Gastroesophageal sphincter (tissue), 4 donors: ENCODE measurements at places on chromosomes 3 and 15. TPM values are rescaled to one million over a fixed set of nuclear protein-coding genes. Genes with fewer than 3 reads are reported as not detected.

GRCh38 chr3:48180021-48180420, 8.2 kb downstream of the CDC25A start:
- no peak for ATAC-seq

DNA sequence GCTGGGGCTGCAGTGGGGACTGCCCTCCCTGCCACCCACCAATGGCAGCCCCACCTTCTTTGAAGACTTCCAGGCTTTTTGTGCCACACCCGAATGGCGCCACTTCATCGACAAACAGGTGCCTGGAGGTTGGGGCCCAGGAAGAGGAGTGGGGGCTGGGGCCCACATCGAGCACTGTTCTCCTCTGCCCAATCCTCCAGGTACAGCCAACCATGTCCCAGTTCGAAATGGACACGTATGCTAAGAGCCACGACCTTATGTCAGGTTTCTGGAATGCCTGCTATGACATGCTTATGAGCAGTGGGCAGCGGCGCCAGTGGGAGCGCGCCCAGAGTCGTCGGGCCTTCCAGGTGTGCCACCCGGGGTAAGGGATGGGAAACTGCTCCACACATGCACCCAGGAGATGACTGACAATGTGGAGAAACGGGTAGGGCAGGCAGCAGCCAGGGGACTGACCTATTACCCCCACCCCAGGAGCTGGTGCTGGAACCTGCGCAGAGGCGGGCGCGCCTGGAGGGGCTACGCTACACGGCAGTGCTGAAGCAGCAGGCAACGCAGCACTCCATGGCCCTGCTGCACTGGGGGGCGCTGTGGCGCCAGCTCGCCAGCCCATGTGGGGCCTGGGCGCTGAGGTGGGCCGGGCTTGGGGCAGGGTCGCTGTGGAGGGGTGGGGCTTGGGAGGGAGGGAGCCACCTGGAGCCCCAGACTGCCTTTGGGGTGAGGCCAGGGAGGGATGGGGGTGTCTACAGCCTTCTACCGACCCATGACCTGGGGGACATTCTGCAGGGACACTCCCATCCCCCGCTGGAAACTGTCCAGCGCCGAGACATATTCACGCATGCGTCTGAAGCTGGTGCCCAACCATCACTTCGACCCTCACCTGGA, 22.9 kb downstream of the NBEAL2 start:
- no peak for ATAC-seq

DNA sequence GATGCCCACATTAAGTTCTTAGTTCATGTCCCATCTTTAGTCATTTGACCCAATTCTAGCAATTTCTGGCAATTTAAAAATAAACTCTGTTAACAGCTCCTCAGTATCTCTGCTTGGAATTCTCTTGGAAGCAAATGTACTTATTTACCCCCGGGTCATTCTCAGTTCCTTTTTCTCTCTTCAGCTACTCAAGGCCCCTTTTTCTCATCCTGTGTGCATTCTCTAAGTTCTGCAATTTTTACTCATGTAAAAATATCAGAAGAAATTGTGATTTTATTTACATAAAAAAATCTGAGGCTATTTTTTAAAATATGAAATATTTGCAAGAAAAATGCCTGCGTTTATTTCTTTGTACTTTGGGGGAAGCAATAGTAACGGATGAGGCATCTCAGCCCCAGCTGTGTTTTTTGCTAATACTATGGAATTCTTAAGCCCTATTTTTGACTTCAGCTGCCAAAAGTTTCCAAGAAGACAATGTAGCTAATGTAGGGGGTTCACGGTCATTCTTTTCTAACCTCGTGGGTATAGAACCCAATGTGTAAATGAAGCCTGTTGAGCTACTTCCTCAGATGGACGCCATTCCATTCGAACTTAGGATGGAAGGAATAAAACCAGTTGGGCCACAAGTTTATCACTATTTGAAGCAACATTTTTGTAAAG, 20.0 kb downstream of the CERS3 start:
- no peak for ATAC-seq

GRCh38 chr15:62874959-62875625, 167.5 kb upstream of the TPM1 start:
- ATAC-seq: peak; percentile 80

- ATAC-seq: no peak
Observed at GRCh38 chr3:170961616-170962400, 53.4 kb upstream of the EIF5A2 start.

DNA sequence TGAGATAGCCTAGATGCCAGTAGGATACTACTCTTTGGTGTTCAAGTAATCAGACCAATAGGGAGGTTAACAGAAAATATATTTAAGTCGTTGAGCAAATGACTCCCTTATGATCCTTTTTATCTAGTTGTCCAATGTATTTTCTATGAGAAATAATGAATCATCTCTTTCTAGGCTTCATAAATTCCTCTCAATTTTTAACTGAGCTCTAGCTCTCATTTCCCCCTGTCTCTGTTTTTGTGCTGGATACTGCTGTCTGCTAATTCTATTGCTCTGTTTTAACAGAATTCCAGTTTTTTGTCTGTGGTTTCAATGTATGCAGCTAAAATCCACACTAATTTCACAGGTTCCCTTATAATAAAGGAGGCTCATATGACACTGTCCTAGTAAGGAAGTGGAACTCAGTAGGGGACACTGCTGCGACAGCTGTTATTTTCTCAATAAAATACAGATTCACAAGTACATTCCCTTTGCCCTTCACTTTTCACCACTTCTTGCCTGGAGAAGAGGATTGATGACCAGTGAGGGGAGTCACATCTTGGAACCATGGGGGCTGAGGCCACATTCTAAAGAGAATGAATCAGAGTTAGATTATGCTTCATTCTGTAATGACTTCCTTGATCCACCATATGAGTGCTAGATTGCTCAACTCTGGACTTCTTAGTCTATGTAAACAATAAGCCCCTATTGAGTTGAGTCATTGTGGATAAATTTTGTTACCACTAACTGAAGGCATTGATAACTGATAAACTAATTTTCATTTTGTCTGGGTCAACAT, 558.7 kb upstream of the KCNMB2 start:
- ATAC-seq: no peak

The LSAMP gene
- total RNA-seq: 1.5 TPM

The LEO1 gene
- 13.9 TPM for total RNA-seq

The ERICH6 gene
- not detected for total RNA-seq
